Effector memory CD4-positive, alpha-beta T cell (primary cell): ENCODE measurements at places on chromosomes 16 and 17.

- DNase-seq: no peak
Measured at GRCh38 chr17:1239210-1239609, 31.0 kb upstream of the BHLHA9 start.

GRCh38 chr17:39738983-39739884, 1.5 kb downstream of the GRB7 start:
- no peak for DNase-seq

DNA sequence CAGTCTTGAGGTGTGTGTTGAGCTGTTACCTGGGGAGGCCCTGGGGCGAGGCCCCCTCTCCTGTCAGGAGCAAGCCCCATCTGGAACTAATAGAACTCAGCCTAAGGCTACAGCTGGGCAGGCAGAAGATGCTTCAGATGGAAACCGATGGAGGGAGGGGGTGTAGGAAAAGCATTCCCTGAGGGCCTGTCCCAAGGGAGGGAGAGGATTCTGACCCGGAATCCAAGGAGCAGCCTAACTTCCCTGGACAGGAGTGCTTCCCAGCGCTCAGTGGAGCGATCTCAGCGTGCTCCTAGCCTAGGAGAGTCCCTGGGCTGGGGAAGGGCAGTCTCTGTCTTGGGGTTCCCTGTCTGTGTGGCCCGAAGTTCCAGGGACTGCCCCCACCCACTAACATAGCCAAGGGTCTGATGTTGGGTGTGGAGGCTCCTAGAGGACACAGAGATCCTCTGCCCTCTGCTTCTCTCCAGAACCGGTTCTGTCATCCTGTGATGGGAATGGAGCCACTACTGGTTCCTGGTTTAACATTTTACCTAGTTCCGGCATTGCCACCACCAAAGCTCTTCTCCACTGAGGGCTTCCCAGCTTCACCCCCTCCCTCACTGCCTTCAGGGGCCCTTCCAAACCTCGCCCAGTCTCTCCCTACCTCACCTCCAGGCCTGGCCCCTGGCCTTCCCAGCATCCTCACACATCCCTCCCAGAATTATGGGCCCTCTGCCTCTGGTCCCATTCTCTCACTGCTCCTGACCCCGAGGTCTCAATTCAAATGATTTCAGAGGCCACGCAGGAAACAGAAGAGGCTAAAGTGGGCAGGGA, 58.7 kb downstream of the RTN4RL1 start:
- no peak for DNase-seq

GRCh38 chr17:42027961-42028790, 8.3 kb downstream of the NKIRAS2 start:
- no peak for DNase-seq

GRCh38 chr16:16988963-16989362, 481.8 kb downstream of the XYLT1 start:
- DNase-seq: no peak

DNA sequence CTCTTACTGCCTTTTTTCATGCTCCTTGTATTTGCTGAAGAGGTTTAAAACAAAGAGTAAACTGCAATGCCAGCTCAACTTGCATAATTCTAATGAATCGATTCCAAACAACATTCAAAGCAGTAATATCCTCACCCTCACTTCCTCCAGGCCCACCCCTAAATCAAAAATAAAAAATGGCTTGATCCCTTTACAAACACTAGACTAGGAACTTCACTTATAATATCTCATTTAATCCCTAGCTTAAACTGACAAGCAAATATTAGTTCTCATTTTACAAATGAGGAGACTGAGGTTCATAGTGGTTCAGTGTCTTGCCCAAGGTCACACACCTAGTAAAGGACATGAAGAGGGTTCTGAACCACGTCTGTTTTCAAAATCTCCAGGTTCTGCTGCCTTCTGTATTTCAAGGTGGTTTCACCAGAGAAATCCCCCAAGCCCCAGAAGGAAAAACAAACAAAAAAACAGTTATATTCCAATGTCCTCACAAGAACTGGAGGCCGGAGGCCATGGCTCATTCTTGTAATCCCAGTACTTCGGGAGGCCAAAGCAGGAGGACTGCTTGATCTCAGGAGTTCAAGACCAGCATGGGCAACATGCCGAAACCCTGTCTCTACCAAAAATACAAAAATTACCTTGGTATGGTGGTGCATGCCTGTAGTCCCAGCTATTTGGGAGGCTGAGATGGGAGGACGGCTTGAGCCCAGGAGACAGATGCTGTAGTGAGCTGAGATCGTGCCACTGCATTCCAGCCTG, 80.3 kb upstream of the GRIN2A start:
- no peak for DNase-seq

- DNase-seq: no peak
Measured at GRCh38 chr17:50057521-50057991, 1.6 kb downstream of the ITGA3 start.

GRCh38 chr17:29116804-29117753, 63.1 kb downstream of the MYO18A start:
- peak; percentile 53 for DNase-seq

GRCh38 chr16:49504023-49504364, 130.4 kb downstream of the C16orf78 start:
- no peak for DNase-seq

- DNase-seq: no peak
Measured at GRCh38 chr17:55495239-55495638, 16.0 kb downstream of the SMIM36 start.

DNA sequence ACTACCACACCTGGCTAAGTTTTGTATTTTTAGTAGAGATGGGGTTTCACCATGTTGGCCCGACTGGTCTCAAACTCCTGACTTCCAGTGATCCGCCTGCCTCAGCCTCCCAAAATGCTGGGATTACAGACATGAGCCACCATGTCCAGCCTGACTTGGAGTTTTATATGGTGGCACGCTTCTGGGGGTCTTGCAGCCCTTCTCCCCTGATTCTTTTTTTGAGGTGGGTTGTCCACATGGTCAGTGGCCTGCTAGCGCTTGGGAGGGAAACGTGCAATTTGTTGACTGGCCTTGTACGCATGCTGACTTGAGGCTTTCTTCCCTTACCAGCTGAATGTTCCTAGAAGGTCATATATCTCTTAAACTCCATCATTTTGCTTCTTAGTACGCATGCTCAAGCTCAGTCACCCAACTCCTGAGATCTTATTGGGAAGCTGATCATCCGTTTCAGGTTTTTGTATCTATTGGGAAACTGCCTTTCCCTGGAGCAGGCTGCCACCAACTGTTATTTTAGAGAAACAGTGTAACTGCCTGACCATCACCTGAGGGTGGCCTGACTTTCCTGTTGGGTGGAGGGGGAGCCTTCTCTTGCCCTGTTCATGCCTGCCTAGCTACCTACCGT, 13.7 kb upstream of the LDHD start:
- DNase-seq: no peak

DNA sequence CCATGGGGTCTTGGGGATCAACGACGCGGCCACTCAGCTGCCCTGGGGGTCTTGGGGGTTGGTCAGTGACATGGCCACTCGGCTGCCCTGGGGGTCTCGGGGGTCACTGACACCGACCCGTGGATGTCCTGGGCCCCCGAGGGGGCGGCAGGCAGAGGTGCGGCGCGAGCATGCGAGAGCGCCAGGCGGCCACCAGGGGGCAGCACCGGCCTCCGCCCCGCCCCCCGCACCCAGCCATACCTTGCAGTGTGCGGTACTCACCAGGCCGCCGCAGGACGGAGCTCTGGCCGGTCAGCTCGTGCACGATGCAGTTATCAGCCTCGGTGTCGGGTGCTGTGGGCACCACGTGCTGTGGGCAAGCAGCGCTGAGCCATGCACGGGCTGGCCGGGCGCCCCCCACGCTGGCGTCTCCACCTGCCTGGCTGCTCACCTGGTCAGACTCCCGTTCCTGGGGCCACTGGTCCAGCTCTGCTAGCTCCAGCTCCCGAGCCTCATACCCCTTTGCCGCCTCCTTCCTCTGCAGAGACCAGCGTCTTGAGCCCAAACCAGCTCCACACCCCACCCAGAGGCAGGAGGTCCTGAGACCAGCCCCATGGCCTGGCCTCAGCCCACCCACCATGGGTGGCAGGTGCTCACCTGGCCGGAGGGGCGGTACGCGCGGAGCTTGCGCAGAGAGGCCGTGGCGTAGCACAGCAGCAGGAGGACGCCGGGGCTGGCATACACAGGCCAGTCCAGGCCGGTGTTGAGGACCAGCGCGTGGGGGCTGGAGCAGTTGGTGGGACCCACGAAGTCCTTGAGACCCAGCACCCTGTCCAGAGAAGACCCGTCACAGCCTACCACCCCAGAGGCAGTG, 31.2 kb downstream of the CTU2 start:
- peak; percentile 74 for DNase-seq

DNA sequence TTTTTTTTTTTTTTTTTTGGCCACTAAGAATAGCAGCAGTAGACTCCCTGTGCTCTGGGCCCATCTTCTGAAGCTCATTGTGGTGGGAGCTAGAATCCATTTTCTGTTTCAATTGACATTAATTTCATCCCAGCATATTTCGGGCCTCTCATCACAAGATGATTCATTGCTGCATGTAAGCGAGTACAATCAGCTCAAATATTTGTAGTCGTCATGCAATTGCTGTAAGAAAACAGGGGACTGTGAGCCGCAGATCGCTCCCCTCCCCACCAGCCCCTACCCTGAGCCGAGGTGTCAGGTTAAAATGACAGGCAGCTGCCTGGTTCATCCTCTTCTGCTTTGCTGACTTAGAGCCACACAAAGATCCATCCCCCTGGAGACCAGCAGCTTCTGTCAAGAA, 358.8 kb upstream of the CDH5 start:
- DNase-seq: no peak

DNA sequence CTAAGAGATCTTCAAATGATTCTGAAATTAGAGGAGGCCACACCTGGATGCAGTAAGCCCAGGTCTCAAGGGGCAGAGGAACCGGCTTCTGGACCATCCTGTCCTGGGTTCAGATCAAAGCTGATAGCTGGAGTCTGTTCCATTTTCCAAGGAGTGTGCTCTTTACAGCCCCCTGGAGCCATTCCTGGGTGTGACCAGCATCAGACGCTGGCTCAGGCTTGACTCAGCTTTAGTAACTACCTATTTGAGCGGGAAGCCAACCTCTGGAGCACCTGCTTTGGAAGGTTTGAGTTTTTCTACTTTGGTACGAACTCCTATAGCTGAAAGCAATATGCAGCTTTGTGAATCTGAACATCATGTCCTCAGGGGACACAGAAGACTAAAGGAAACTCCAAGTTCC, 12.9 kb upstream of the BBS2 start:
- DNase-seq: no peak

GRCh38 chr17:80793851-80794267, 197.8 kb upstream of the CHMP6 start:
- DNase-seq: no peak

- DNase-seq: no peak
Measured at GRCh38 chr16:73027685-73028111, 20.2 kb downstream of the ZFHX3 start.

DNA sequence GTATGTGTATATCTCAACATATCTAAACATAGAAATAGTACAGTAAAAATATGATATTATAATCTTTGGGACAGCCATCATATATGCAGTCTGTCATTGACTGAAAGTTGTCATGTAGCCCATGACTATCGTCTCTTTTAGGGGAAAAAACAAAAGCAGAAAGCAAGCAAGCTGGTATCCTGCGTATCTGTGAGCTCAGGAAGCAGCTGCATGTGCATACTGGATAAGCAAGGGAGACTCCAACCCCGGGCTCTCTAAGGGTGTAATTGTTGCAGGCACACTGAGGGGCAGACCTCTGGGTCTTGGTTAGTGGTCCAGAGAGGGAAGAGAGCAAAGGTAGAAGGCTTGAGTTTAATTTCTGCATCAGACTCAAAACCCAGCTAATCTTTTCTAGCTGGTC, 581.1 kb downstream of the MAF start:
- DNase-seq: no peak

- no peak for DNase-seq
Measured at GRCh38 chr17:21089145-21089544, 37.6 kb upstream of the DHRS7B start.

GRCh38 chr16:997440-998051, 16.0 kb downstream of the SOX8 start:
- peak; percentile 38 for DNase-seq
